ENCODE measurements at places on chromosomes 4 and X. TPM values are rescaled to one million over a fixed set of nuclear protein-coding genes. Genes with fewer than 3 reads are reported as not detected.

MAGEA12 gene
- not detected for total RNA-seq

NEIL3 gene
- 0.32 TPM for total RNA-seq

EREG gene
- 0.80 TPM for total RNA-seq

ZRSR2 gene
- total RNA-seq, result 8.9 TPM

MAGEA2 gene
- total RNA-seq, result not detected

DNA sequence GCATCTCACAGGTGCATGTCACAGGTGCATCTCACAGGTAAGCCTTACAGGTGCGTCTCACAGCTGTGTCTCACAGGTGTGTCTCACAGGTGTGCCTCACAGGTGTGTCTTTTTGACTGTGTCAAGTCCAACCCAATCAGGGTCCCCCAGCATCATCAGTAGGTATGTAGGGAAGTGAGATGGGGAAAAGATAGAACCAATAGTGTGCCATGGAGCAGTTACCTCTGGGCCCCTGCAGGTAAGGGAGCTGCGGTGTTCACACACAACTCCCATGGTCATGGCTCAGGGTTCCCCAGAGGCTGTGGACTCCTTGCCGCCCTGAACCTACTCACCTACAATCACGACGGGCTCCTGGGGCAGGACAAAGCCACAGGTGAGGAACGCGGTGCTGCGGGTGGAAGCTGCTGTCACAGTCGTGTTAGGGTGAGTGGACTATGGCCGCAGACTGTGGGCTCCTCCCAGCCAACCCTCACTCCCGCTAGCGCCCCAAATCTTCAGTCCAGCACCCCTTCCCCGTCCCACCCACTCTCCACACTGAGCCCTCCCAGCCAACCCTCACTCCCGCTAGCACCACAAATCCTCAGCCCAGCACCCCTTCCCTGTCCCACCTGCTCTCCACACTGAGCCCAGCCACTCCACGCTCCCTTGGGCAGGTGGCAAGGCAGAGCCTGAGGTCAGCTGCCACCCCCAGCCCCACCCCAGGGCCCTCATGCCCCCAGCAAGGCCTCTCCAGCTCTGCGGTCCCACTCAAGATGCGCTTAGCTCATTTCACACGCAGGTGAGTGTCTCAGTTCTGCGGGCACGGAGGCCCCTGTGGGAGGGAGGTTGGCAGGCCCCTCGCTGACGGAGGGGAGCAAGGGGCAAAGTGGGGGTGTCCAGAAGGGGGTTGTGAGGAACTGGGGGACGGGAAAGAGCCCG is 2.1 kb upstream of the PDE6B start:
- no peaks in the 10 kb centered on the region for H3K36me3 ChIP-seq
- H3K27ac ChIP-seq, result no peak overlapping the region
- DNase-seq, result peak; percentile 45
- H3K4me3 ChIP-seq, result no peak overlapping the region
- no peaks in the 10 kb centered on the region for H3K4me1 ChIP-seq

DNA sequence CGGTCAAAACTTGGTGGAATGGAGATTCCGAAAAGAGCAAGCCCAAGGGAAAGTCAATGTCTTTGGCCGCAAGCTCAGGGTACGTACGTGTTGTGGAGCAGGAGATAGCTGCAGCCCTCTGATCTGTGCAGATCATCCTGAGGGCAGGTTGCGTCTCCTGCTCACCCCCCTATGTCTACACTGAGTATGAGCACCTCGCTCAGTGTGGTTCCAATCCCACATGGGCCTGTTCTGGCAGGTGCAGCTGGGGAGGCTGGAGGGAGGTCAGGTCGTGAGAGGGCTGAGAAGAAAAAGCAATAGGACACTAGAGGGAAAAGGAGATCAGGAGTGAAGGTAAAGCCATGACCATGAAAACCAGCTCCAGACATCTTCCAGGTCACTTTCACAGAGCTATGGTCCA is 142.1 kb downstream of the DCTD start:
- H3K27me3 ChIP-seq, result no peaks in the 10 kb centered on the region
- no peaks in the 10 kb centered on the region for H3K4me1 ChIP-seq
- no peak for DNase-seq
- H3K27ac ChIP-seq, result no peak overlapping the region

DNA sequence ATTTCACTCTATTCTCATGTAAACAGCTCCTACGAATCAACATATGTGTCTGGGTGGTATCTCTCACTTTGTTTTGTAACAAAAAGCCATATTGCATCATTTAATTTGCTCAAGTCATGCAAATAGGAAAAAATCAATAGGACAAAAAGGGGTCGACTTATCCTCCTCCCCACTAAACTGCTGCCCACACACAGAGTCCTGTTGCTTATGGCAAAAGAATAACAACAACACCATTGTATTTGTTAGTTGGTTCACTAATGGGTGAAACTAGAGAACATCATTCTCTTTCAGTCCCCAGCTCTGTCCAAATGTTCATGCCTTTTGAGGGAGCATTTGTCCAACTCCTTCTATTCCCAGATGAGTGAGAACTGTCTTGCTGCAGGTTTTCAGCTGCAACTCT is 2.1 kb downstream of the HHIP start:
- H3K27ac ChIP-seq, result no peak overlapping the region
- H3K36me3 ChIP-seq, result no peaks in the 10 kb centered on the region
- H3K27me3 ChIP-seq, result peaks cover 42% of the 10 kb centered on the region
- no peak overlapping the region for H3K4me3 ChIP-seq
- H3K4me1 ChIP-seq, result no peaks in the 10 kb centered on the region

DNA sequence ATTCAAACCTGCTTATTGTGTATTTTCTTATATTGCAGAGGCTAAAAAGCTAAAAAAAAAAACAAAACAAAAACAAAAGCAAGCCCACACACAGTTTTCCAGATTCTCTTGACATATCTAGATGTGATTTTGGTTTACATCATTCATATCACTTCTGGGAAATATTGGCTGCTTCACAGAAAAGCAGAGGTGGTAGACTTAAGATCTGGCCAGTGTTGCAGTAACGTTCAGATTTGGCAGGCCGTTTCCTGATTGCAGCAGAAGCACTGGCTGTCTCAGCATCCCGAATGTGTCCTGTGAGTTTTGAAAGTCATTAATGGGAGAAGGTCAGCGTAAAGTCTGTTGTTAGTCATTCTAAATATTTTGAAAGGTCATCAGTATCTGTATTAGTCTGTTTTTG is 2062.0 kb downstream of the ARAP2 start:
- H3K4me3 ChIP-seq, result no peak overlapping the region
- no peaks in the 10 kb centered on the region for H3K4me1 ChIP-seq
- no peak for DNase-seq
- no peaks in the 10 kb centered on the region for H3K27me3 ChIP-seq

GRCh38 chr4:38344929-38345328 is 319.1 kb upstream of the KLF3 start:
- H3K4me3 ChIP-seq, result no peak overlapping the region
- H3K27me3 ChIP-seq, result no peaks in the 10 kb centered on the region
- no peaks in the 10 kb centered on the region for H3K36me3 ChIP-seq
- no peak for DNase-seq
- no peak overlapping the region for H3K27ac ChIP-seq
- no peaks in the 10 kb centered on the region for H3K4me1 ChIP-seq
